ENCODE measurements at places on chromosomes 16 and 17.

GRCh38 chr16:22003195-22003594 is 2.3 kb upstream of the PDZD9 start:
- DNase-seq: no peak

DNA sequence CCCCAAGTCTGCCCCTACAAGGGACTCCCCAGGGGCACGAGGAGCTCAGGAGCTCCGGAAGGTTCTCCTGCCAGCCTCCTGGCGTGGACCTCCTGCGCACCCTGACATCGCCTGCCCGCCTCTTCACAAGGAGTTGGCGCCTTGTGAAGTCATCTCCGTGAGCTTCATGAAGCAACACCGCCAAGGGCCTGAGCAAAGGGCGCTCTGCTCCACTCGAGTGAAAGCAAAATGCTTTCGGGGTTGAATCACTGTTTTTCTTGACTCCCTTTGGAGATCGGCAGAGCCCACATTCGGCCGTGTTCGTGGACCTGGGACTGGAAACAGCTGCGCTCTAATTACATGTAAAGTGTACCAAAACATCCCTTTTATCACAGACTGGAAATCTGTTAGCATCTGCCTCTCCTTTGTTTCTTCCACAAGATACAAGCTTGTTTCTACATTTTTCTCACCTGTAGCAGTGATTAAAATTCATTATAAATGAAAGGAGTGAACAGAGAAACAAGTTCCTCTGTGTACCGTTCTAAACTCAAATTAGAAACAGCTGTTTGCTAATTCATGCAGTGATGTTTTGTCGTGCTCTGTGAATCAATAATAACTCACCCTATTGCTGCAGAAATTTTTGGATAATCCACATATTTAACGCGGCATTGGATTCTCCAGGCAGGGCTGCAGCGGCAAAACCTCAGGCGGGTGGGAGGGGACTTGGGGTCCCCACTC is 203.3 kb downstream of the ZNF423 start:
- DNase-seq: no peak

GRCh38 chr17:67474081-67474661 is 97.1 kb downstream of the PITPNC1 start:
- DNase-seq: no peak

DNA sequence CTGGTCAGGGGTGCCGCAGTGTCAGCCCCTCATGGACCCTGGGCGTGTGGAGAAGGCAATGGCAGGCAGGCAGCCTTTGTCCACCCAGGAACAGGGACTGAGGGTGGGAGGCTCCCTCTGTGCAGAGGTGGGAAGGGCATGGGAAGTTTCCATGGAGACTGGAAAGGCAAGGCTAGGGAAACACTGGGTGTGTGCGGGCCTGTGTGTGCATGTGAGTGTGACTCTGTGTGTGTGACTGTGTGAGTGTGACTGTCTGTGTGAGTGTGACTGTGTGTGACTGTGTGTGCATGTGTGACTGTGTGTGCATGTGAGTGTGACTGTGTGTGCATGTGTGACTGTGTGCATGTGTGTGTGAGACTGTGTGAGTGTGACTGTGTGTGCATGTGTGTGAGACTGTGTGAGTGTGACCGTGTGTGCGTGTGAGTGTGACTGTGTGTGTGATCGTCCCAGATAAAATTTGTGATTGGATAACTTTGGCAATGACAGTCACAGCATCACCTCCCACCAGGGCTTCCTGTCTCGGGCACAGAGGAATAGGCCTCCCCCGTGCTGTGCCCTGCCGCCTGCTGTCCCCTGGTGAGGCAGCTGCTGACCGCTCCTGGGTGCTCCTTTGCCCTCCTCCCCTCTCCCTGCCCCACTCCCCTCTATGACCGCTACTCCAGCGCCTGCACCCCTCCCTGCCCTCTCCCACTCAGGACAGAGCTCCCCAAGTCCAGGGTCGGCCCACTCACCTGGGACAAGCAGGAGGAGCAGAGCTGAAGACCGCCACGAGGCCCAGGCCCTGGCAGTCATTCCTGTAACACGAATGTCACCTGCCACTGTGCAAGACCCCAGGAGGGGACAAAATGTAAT is 698 bp downstream of the CD300C start:
- DNase-seq: no peak

- DNase-seq: no peak
Measured at GRCh38 chr16:86740298-86740697, 161.9 kb downstream of the FOXL1 start.

GRCh38 chr17:61253362-61253761 is 146.3 kb upstream of the TBX2 start:
- DNase-seq: no peak

DNA sequence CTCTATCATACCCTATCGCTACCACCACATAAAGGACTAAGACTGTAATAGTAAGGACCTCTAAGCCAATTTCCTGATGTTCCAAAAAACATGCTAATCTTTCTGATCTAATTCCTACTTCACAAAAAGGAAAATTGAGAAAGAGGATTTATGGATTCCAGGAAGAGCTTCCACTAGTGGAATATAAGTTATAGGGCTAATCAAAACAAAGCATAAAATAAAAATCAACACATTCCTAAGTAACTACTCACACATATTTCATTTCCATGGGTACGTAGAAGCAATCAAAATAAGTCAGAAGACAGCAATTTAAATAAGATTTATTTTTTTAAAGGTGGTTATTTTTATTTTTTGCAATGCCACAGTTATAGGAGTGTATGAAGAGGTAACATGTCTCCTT is 12.4 kb downstream of the CCDC43 start:
- no peak for DNase-seq

DNA sequence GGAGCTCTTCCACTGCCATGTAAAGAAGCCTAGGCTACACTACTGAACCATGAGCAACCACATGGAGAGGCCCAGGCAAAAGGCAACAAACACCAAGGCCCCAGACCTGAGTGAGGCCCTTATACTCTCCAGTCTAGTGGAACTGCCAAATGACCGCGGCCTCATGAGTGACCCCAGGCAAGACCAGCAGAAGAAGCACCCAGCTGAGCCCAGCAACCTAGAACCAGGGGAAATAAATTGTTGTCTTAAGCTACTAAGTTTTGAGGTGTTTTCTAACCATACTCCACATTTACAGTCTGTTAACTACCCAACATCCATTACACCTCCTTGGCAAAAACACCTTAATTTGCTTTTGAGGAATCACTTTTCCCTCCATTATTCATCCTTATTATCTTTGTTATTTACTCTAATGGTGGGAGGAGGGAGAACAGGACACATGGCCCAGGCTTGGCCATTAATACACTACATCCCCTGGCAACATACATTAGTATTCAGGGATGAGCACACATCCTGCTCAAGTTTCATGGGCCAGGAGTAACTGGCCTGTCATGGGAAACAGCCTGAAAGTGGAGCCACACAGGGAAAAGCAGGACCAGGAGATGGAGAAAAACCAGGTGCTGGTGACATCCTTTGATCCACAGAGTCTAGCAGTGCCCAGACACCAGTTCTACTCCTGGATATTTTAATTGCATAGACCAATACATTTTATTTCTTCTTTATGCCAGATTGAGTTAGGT is 26.2 kb downstream of the SLC39A11 start:
- no peak for DNase-seq

DNA sequence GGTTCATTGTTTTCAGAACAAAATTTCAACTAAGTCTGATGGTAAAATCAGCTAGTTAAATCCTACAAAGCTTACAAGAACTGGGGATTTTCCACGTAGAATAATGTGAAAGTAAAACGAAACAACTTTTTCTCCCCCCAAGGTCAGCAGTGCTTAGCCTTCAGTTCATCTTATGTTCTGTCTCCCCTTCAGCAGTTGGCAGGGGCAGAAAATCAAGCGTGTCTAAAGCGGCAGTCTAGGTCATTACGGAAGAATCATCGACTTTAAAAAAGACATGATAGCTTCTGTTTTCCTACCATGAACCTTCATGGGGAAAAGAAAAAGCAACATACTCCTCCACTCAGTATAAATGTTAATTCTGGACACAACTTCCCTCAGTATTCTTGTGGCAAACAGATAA is 50.7 kb downstream of the GNA13 start:
- no peak for DNase-seq

DNA sequence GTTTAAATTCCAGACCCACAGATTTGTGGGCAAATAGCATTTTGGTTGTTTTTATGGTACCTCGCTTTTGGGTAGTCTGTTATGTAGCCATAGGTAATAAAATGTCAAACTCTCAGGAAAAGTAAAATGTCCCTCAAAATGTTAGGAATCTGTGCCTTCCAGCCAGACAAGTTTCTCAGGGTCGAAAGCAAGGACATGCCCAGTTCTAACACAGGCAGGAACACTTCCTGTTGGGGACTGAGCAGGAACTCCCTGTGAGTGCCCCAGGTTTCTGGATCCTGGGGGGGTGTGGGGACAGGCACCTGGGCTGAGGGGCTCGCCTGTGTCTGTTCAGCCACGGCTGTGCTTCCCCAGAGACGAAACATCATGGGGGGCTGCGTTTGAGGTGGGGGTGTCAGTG is 62.3 kb downstream of the GNA13 start:
- no peak for DNase-seq

GRCh38 chr17:71257096-71257495 is 863.7 kb upstream of the SOX9 start:
- no peak for DNase-seq

GRCh38 chr16:1942047-1942809 is 771 bp downstream of the MSRB1 start:
- no peak for DNase-seq

DNA sequence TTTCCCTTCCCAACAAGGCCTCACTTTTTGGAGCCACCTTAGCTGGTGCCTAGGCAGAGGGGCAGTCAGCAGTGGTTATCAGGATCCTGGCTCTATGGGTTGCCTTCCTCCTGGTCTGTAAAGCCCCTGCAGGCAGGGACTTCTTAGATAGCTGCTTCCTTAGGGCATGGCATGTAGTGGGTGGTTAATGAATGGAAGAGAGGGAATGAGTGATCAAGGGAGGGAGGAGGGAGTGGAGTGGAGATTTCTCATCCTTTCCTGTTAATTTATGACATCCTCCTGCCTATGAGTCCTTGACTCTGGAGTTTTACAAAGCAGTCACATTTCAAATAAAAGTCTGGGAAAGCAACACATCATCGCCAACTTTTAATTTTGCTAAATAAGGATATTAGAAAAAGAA is 40.7 kb downstream of the SNX20 start:
- no peak for DNase-seq

GRCh38 chr17:40307740-40308239 is 1.2 kb upstream of the RARA start:
- no peak for DNase-seq

DNA sequence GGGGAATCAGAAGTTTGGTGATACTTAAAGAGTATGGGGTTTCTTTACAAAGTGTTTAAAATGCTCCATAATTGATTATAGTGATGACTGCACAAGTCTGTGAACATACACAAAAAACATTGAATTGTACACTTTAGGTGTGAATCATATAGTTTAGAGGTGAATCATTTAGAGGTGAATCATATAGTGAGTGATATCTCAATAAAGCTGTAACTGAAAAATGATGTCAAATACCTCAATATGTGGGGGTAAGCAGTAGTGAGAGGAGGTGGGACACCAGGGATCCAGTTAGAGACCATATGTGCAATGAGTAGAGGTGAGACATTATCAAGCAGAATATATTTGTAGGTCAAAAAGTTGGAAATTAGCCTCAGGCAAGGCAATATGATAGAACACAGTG is 264.5 kb downstream of the PMP22 start:
- no peak for DNase-seq

- no peak for DNase-seq
Measured at GRCh38 chr17:41567317-41567716, 4.5 kb downstream of the KRT9 start.

DNA sequence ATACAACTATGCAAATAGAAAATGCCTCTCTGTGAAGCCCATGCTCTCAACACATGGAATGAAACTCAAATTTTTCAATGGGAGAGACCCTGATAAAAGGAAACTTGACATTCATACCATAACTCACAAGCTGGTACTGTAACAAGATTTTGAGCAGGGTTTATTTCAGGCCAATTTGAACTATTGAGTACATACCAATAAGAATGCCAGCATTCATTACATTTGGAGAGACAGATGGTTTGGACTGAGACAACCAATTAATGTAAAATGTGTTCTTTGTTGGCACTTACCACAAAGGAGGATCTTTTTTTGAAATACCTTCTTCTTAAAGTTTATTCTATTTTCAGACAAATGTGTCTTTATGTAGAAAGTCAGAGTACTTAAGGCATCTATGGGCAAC is 1357.0 kb upstream of the GOT2 start:
- DNase-seq: no peak

GRCh38 chr16:2835638-2836493 is 5.8 kb downstream of the ZG16B start:
- DNase-seq: no peak

GRCh38 chr17:79020631-79021301 is 3.2 kb upstream of the C1QTNF1 start:
- DNase-seq: no peak

DNA sequence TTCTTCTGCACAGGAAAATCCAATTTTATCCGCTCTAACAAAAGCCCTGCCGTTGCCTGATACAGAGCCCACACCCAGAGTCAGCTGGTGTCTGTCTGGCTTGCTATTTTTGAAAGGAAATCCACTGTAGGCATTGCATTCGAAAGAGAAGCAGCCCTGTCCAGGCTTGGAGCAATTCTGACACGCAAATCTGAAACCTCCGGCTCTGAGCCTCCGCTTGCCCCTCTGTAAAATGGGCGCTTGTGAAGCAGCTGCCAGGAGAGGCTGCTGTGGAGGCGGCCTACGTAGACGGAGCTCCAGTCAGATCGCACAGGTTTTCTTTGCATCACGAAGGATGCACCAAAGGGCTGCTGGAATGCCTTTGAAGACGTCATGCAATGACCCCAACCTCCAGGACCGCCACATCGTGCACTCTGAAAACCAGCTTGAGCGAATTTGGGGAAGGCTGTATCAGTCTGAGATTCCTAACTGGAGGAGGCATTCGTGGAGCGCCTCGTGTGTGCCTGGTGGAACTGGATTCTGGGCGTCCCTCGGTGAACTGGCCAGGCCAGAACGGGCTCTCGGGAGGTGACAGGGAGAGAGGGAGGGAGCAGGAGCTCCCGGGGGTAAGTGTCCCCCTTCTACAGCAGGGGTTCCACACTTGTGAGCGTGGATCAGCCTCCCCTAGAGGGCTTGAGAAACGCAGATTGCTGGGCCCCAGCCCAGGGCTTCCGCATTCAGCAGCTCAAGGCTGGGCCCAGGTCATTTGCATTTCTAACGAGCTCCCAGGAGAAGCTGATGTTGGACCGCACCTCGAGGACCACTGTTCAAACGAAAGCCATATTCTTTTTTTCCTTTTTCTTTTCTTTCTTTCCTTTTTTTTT is 215.5 kb downstream of the MRTFB start:
- DNase-seq: peak; percentile 46

DNA sequence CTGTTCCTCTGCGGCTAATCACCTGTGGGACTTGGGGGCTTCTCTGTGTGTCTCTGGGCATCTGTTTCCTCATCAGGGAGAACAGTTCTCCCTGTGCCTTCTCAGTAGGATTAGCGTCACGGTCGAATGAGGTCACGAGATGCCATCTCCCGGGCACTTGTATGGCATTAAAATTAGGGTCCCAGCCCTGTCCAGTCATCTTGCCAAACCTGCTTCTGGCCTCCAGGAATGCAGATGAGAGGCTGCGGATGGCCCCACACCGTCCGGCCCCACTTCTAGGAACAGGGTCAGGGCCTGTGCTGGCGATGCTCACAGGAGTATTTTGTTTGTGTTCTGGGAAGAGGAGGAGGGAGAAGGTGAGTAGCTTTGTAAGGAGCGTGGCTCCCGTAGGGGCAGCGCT is 58.5 kb downstream of the OR1D5 start:
- DNase-seq: no peak

- no peak for DNase-seq
Measured at GRCh38 chr17:16081507-16082087, 82.0 kb downstream of the TTC19 start.

All from GM12892 (cell line).